ENCODE measurements at places on chromosomes 7 and 10.

DNA sequence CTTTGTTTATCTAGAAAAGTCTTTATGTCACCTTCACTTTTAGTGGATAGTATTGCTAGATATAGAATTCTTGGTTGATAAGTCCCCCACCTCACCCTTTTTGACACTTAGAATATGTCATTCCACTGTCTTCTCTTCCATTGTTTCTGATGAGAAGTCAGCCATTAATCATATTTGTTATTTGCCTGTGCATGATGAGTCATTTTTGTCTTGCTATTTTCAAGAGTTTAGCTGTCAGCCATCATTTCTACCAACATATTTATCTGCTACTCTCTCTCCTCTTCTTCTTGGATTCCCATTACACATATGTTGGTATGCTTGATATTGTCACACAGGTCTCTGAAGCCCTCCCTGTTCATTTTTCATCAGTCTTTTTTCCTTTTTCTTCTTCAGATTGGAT lies 160.8 kb upstream of the TCF7L2 start:
- DNase-seq, result no peak

DNA sequence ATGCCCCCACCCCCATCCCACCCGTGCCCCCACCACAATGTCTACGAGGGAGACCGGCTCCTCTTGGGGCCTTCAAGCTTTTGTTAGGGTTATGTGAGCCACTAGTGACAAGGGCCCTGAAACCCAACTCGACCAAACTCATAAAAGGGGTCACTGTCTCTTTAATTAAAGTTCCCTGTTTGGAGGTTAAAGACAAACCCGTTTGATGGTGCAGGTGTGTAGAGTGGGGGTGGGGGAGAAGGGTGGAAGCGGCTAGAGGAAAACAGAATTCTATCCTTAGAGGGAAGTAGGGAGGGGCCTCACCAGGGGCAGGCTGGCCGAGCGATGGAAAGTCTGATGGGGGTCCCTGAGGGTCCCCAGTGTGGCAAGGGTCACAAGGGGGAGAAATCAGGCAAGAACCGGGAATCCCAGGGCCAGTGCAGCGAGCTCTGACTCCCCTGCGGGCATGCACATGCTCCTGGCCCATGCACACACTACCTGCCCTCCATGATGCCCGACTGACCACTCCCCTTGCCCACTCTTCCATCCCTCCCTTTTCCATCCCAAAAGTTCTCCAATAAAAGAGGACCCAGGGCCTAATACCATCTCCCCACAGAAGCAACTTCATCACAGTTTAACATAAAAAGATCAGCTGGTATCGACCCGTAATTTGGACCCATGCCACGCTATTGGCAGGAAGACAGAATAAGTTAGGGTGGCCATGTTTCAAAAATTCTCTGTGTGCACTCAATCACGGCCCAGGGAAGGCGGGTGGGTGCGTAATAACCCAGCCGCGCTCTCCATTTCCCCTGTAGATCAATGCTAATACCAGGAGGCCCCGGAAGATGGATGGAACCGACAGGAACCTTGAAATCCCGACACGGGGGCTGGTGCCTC lies 35.9 kb upstream of the SLF2 start:
- no peak for DNase-seq

GRCh38 chr10:126408953-126409641 lies 20.8 kb upstream of the ADAM12 start:
- no peak for DNase-seq

- no peak for DNase-seq
Measured at GRCh38 chr7:26684447-26684846, 179.9 kb downstream of the SKAP2 start.

DNA sequence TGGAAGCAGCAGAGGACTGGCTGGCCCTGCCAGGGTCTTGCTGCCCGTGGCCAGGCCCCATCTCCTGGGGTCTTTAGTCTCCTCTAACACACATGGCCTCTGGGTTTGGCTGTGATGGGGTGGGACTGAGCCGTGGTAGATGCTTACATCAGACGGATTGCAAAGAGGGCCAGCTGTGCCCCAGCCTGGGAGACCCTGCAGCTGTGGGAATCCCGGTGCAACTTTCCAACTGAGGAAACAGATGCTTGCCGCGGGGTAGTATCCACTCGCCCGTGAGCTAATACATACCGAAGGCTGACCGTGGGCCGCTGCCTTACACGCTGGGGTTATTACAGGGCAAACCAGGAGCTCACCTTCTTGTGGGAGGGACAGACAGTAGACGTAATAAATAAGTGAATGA lies 24.1 kb upstream of the SH2B2 start:
- DNase-seq, result no peak

- no peak for DNase-seq
Measured at GRCh38 chr7:114083166-114084001, 164.6 kb upstream of the PPP1R3A start.

DNA sequence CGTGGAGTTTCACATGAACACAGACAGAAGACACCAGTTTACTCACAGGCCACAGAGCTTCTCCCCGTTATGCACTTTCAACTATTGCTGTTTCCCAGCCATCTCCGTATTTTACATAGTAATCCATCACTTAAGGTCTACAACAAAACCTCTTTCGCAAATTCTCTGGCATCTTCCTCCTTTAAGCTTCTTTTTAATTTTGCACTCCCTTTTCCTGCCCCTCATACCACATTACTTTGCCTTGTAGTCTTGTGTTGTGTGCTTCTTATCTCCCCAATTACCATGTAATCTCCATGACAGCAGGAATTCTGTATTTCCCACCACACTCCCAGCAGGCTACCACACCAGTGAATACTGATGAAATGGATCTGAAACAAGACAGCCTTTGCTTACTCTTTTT lies 87.3 kb downstream of the ODAD2 start:
- no peak for DNase-seq

GRCh38 chr7:5539013-5539411 lies 115.4 kb upstream of the TNRC18 start:
- DNase-seq, result no peak

DNA sequence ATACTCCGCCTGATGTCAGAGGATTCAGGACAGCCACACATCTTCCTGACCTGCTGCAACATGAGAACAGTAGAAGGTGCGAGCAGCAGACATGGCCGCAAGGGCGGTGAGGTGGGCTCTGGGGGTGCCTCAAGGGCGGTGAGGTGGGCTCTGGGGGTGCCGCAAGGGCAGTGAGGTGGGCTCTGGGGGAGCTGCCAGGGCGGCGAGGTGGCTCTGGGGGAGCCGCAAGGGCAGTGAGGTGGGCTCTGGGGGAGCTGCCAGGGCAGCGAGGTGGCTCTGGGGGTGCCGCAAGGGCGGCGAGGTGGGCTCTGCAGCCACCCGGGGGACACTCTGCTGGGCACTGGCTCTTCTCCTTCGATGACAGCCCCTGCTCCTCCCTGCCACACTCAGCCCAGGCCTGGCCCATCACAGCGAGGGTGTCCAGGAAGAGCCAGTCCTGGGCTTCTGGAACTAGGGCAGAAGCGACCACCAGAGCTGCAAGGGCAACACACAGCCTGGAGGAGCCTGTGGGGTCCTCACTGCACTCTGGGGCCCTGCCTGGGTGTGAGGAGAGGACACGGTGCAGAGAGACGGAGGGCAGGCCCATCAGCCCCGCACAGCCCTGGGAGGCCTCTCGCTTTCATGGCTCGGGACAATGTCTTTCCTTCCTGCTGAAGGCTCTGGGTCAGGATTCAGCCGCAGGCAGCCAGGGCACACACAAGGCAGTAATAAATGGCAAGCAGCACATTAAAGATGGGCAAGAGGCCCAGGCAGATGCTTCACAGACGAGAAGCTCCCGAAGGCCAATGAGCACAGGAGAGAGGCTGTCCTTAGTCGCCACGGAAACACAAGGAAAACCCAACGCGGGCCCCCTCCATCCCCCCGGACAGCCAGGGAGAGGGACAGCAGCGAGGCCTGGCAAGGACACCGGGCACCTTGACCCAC lies 42.5 kb downstream of the STK32C start:
- DNase-seq, result no peak

- DNase-seq, result no peak
Measured at GRCh38 chr7:157299317-157299612, 37.5 kb upstream of the DNAJB6 start.

DNA sequence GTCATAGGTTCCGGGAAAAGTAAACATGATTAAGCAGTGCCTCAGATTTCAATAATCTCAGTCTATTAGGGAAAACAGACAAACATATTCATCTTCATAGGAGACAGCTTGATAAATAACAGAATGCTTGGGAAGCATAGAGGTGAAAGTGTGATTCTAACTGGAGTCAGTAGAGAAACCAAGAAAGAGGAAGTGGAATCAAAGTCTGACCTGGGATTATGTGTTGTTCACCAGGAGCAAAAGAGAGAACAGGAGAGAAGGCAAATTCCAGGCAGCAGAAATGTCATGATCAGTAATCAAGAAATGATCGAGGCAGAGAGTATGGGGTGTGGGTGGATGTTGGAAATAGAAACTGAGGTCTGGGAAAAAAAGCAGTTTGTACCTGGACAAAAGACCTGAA lies 43.7 kb downstream of the DGKB start:
- no peak for DNase-seq

DNA sequence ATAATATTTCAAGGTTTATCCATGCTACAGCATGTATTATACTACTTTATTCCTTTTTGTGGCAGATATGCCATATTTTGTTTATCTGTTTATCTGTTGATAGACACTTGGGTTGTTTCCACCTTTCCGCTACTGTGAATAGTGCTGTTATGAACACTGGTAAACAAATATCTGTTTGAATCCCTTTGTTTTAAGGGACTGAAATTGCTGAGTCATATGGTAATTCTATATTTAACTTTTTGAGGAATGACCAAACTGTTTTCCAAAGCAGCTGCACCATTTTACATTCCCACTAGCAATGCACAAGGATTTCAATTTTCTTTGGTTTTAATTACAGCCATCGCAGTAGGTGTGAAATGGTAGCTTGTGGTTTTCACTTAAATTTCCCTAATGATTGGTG lies 3.4 kb downstream of the C10orf53 start:
- no peak for DNase-seq

DNA sequence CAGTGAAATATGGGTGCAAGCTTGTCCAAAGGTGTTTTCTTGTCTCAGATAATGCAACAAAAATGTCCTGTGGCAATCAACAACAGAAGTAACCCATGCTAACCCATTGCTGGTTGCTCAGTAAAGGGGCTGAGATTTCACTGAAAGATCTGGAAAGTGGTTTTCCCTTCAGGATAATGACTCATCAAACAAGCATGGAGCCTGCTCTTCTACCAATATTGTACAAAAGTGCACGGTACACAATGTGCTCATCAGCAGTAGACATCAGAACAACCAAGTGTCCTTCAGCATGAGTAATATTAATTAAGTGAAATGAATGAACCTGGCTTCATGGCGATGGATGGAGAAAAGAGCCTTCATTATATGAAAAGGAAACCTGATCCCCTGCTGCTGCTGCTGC lies 287.1 kb upstream of the NEBL start:
- DNase-seq, result peak; percentile 65

DNA sequence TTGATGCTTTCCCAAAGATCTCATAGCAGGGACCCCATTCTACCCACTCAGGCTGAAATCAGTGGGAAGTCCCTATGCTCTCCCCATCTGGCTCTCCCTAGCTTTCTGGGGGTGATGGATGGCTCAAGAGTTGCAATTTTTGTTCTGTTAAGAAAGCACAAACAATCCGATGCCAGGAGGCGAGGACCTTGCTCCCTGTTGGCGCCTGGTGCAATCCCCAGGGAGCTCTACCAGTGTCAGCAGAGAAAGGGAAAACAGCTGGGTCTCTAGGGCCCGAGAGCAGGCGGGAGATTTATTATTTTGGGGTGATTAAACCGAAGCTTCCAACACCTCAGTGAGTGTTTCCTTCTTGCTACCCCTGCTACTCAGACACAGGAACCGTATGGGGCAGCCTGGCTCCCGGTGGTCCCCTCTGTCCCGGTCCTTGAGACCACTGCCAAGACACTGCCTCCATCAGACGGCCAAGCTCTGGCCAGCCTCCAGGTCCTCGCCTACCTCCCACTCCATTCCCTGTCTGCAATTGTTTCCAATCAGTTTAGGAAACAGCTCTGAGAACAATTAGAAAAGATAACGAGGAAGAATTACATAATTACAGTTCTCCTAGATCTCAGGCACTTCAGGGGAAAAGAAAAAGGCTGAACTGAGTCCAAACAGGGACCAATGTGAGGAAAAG lies 147.9 kb downstream of the PLXNA4 start:
- DNase-seq, result no peak

DNA sequence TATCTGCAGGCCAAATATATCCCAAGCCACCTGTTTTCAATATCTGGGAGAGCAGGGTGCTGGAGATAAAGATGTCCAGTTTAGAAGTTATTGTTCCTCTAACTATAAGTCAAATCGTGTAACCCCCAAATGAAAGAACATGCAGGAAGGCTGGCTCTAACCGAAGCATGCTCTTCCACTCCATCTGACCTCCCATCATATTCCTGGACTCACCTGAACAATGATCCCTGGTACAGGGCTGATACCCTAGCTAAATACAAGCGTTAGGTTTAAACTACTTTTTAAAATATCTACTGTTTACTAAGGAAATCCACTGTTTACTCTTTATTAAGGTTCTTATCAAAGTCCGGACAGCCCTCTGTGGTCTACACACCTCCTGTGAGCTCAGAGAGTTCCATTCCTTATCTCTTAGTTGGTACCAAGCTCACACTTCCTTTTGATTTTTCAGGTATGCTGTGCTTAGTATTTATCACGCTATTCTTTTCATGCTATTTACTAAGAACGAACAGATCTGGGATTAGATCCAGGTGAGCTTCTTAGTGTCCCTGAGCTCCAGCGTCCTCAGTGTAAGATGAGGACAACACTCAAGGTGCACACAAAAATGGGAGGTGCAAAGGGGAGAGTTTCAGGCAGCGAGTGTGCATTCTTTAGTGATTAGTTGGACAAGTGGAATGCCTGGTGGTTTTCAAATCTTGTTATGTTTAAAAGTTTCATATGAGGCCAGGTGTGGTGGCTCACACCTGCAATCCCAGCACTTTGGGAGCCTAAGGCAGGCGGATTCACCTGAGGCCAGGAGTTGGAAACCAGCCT lies 23.6 kb upstream of the COBL start:
- peak; percentile 89 for DNase-seq

DNA sequence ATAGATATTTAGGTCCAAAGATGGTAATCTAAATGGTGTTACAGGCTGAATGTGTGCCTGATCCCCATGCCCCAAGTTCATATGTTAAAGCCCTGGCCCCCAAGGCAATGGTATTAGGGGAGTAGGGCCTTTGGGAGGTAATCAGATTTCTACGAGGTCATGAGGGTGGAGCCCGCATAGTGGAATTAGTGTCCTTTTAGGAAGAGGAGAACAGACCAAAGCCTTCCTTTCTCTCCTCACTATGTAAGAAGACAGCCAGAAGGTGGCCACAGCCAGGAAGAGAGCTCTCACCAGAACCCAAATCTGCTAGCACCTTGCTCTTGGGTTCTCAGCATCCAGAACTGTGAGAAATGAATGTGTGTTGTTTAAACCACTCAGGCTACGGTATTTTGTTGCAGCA lies 15.2 kb downstream of the ERVW-1 start:
- no peak for DNase-seq

GRCh38 chr10:67818323-67818722 lies 19.7 kb downstream of the DNAJC12 start:
- DNase-seq, result no peak
